ENCODE measurements at places on chromosomes 16 and 17. TPM values are rescaled to one million over a fixed set of nuclear protein-coding genes. Genes with fewer than 3 reads are reported as not detected.

DNA sequence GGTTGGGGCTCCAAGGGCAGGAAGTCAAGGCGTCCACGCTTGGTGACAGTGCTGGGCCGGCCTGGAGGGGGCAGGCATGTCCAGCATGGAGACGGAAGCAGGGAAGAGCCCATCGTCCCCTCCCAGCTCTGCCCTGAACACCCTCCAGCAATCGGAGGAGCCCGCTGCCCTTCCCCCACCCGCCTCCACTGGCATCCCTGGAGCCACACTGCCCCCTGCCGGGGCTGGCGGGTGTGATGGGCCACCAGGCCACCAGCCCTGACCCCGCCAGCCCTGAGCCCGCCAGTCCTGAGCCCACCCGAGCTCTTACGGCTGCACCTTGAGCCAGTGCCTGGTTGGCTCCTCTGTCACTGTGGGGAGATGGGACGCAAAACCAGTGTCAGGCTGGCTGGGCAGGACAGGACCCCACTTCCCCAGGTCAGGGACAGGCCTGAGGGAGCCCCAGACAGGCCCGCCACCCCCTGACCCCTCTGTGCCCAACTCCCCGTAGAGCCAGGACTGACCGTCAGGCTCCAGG lies 4.1 kb upstream of the CDH15 start:
- DNase-seq = peak; percentile 92

- DNase-seq = no peak
Observed at GRCh38 chr17:48488548-48489106, 42.2 kb downstream of the HOXB1 start.

GRCh38 chr16:85104147-85104546 lies 8.1 kb downstream of the CIBAR2 start:
- no peak for DNase-seq

Gene CRHR1
- total RNA-seq = not detected

Gene NTN1
- total RNA-seq = 11.5 TPM

Gene CTRB1
- not detected for total RNA-seq
